Activated CD4-positive, alpha-beta T cell treated with anti-CD3 and anti-CD28 coated beads, Interleukin-2, amount 50 U/mL, for 4 hours (primary cell): ENCODE measurements at places on chromosomes 4 and X.

DNA sequence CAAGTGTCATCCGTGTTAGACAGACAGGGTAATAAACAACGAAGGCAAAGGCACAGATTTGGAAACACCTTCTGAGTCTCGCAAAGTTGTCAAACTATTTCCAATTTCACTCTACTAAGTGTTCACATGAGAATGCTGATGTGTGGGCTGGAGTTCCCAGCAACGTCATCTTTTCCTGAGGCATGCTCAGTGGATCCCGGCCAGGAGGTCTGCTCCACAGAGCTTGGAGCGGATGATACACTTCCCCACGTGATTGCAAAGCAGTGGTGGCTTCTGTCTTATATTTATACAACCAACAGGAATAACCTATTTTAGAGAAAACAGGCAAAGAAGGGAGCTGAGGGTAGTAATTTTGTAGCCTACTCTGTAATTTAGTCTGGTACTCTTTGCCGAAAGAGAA is 40.1 kb upstream of the PDK3 start:
- no peak for DNase-seq

GRCh38 chrX:53320543-53321229 is 39.3 kb upstream of the IQSEC2 start:
- peak; percentile 8 for DNase-seq

GRCh38 chr4:138188406-138189084 is 53.6 kb downstream of the SLC7A11 start:
- no peak for DNase-seq

DNA sequence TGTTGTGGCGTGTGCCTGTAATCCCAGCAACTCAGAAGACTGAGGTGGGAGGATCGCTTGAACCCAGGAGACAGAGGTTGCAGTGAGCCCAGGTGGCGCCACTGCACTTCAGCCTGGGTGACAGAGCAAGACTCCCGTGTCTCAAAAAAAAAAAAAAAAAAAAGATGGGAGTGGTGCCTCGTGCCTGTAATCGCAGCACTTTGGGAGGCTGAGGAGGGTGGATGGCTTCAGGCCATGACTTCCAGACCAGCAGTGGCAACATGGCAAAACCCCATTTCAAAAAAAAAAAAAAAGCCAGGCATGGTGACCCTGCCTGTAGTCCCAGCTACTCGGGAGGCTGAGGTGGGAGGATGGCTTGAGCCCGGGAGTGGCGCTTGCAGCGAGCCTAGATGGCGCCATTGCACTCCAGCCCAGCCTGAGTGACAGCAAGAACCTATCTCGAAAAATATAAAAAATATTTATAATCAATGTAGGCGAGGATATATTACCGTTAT is 27.0 kb downstream of the EIF2S3 start:
- peak; percentile 40 for DNase-seq

- no peak for DNase-seq
These were observed 69.8 kb downstream of the SORCS2 start for GRCh38 chr4:7262134-7262533.
